RWPE2 (cell line): ENCODE measurements at places on chromosomes 12 and 14.
A peak's percentile ranks its signal among the peaks of the same experiment; 100 is the strongest.

- DNase-seq = no peak
Observed at GRCh38 chr14:24665440-24665991, 31.5 kb upstream of the GZMB start.

- DNase-seq = no peak
Observed at GRCh38 chr14:42229976-42230375, 623.3 kb downstream of the LRFN5 start.

DNA sequence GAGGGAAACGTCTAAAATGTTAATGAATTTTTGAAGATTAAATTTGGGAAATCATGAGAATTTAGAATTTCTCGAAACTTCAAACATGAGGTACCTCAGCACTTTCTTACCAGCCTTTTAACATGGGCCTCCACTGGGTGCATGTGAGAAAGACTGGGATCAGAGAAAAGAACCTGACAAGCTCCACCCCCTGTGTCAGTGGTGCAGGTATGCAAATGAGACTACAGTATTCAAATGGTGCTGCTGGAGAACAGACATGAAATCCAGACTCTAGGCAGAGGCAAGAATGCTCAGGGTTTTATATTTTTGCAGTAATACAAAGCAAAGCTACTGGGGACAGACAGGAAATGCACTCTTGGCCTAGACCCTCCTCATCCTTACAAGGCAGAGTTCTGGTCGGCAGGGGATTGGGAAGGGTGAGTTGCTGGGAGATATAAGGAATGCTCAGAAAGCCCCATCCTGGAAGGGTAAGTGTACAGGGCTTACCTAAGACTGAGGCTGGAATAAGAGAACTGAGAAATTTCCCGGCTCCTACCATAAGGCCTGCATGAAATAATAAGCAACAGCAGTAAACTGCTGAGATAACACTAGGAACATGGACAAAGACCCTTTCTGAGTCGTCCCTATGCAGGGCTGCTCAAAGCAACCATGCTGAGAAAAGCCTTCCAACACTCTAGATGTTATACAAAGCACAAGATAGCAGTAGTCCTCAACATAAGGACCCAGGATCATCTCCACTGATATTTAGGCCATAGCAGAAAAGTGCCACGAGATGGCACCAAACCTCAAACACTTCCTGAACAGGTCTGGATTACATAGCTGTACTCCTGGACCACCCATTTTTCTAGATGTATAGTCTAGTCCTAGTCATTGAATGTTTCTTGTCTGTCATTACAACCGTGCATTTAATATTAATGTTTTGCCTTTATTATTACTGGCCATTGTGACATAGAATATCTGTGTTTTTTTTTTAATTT lies 260.8 kb downstream of the RASSF9 start:
- no peak for DNase-seq

DNA sequence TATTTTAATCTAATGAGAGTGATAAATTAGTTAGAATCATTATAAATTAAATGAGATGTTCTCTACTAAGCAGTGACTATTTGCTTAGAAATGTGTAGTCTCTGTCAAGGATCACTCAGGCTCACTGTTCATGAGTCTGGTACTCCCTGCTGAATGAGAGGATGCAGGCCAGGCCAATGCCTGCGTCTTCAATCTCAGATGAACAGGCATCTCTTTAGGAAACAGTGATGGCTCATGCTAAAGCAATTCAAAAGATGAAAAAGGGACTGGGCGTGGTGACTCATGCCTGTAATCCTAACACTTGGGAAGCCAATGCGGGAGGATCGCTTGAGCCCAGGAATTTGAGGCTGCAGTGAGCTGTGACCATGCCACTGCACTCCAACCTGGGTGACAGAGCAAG lies 106.8 kb downstream of the ZFC3H1 start:
- DNase-seq = peak; percentile 48

GRCh38 chr12:94026596-94026995 lies 121.8 kb upstream of the PLXNC1 start:
- no peak for DNase-seq

DNA sequence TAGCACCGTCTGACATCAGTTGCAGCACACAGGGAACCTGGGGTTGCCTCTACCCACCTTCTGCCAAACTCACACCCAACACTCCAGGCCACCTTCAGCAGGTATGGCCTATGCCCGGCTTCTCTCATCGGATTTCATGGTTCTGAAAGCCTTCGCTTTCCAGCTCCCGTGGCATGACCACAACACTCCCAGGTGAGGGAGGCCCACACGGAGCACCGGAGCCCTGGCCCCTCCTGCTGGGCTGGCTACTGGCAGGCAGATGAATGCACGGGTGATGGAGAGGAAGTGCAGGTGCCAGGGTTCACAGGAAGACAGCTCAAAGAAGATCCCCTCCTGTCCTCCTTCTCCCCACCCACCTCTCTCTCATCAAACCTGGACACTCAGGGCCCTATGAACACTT lies 37.2 kb downstream of the CACNA2D4 start:
- DNase-seq = no peak

DNA sequence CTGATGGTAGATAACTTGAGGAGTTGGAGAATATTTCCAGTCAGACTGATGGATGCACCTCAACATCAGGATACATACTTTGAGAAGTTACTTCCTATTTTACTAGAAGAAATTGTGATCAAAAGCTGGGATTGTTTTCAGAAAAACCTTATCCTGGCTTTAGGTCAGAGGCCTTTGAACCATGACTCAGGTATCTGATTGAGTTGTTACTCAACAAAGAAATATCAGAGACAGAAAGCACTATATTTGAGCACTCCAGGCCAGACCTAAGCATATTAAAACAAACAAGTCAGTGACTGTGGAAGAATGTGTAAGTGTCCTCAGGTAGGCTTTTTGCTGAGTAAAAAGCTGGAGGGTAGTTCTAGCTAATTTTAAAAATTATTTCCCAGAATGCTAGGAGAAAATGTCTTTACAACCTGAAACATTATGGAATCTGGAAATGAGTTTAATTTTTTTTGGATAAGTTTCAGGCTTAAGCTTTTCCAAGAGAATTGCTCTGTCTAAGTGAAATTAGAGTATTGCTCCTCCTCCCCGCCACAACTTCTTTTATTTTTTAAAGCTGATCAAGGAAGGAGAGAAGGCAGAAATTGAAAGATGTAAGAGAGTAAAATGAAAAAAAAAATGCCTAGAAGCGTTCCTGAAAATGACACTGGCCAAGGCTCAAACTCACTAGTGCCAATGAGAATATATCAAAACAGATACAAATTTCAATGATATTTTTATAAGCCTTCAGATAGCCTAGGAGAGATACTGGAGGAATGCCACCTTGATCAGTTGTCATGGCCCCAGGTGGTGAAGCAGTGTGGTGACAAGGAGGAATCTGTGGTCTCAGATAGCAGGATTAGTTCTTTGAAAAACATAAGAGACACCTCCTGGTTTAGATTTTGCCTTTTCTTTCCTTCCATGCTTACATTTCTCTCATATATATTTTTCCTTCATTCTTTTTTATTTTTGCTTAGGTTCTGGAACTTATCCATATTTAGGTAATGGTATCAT lies 790.3 kb downstream of the TMTC2 start:
- DNase-seq = no peak

- no peak for DNase-seq
Observed at GRCh38 chr12:42590330-42590934, 886 bp upstream of the PRICKLE1 start.

DNA sequence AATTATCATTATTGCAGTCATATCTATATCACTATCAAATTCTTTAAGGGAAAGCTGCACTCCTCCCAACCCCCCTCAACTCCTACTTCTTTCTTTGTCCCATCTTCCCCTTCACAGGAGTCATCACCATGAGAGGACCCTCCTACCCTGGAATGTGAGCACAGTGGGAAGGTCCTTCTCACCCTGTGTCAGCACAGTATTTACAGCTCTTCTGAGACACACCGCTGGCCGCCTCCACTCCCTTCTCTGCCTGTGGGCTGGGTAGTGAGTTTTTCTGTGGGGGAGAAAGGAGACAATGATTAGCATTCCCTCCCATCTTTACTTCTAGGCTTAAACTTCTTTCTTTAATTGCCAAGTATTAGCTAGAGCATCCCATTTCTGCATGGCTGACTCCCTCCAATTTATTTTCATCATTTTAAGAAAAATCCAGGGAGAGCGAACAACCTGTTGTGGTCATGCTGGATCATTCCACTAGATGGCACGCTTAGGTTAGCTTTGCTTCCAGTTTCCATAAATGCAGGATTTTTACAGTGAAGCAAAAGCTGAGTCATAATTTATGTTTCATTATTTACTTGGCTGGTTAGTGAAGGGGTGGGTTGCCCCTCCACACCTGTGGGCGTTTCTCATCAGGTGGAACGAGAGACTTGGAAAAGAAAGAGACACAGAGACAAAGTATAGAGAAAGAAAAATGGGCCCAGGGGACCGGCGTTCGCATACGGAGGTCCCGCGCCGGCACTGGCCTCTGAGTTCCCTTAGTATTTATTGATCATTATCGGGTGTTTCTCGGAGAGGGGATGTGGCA lies 188.5 kb downstream of the ALX1 start:
- no peak for DNase-seq

GRCh38 chr14:93655078-93655750 lies 133.1 kb downstream of the PRIMA1 start:
- DNase-seq = no peak

DNA sequence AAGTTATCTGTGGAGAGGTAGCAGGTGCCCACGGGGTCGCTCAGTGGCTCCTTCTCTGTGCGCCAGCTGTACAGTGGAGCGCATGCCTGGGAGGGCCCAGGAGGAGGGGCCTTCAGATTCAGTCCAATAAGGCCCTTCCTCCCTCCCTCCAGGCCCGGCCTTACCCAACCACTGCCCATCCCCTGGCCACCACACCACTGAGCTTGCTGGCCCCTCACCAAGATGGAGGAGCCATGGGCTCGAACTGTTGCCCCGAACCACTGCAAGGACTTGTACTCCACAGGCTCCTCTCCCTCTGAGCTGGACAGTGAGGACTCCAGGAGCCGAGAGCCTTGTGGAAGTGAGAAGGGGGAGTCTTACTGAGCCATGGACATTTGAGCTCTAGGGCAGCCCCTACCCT lies 9.8 kb downstream of the ITGA5 start:
- DNase-seq = no peak

DNA sequence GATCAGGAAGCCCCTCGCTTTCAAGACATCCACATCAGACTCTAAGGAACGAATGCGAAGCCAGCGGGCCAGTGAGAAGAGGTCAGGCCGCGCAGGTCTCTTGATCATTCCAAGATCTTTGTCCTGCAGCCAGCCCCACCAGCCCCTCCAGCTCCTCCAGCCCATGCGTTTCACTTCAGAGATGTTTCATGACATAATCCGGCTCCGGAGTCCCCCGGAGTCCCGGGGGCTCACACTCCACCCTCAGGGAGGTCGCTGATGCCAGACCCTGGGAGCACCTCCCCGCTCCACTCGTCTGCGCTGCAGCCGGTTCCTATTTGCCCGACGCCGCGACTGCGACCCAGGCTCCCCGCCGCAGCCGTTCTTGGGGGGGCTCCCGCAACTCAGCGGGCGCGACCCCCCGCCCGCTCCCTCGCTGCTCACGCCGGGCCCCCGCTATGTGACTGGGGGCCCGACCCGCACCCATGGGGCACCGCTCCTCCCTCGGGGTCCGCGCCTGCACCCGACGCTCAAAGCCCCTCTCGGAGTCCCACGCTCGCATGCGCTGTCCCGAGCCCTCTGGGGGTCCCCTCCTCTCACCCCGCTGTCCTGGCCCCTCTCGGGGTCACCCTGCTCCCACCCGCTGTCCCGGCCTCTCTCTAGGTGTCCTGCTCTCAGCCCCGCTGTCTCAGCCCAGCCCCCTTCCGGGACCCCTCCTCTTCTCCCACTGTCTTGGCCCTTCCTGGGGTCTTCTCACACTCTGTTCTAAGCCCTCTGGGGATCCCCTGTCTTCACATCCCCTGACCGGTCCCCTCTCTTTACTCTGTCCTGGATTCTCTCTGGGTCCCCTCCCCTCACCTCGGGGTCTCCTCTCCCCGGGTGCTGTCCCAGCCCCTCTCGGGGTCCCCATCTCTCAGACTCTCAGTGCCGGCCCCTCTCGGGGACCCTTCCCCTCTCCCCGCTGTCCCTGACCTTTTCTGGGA lies 1.1 kb downstream of the TAOK3 start:
- DNase-seq = no peak

DNA sequence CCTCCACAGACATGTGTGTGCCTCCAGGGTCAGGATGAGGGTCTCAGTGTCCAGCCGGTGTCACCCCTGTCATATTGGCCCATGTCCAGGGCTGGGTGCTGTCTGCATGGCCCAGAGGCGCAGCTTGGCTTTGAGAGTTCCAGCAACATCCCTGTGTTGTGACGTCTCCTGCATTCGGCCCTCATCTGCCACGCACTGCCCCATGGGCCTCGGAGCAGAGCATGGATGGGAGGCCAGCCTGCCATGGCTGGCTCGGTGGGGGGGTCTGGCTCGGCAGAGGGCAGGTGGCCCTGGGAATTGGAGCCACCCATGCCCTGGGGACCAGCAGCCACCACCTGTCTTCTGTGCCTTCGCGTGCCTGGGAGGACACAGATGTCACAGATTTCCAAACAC lies 10.8 kb upstream of the TEX22 start:
- peak; percentile 71 for DNase-seq

DNA sequence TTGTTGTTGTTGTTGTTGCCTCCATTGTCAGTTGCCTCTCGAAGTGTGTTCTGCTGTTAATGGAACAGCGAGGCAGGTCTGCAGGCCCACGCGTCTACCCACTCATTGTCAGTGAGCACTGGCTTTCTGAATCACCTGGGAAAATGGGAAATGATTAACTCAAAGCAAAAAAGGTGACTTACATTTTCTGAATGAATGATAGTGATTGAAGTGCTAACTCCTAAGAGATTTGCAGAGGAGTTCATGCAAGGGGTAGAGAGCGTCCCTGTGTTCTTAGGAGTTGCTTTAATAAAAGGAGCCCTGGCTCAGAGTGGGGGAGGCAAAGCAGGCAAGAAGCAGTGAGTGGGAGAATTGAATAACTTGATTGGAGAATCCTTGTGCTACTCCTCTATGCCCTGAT lies 177.6 kb downstream of the CAND1 start:
- DNase-seq = no peak

DNA sequence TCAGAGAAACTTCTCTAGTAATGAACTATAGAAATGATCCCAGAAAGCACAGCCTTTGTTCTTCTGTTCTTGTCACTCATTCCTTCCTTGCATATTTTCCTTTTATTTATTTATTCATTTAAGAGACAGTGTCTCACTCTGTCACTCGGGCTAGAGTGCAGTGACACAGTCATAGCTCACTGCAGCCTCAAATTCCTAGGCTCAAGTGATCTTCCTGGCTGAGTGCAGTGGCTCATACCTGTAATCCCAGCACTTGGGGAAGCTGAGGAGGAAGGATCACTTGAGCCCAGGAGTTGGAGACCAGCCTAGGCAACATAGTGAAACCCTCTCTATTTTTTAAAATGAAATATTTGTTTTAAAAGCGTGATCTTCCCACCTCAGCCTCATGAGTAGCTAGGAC lies 11.5 kb downstream of the TECPR2 start:
- DNase-seq = no peak

- no peak for DNase-seq
Observed at GRCh38 chr12:73529231-73529630, 1008.4 kb upstream of the ATXN7L3B start.

- DNase-seq = peak; percentile 94
Observed at GRCh38 chr14:31229638-31230572, 22.3 kb upstream of the HECTD1 start.

DNA sequence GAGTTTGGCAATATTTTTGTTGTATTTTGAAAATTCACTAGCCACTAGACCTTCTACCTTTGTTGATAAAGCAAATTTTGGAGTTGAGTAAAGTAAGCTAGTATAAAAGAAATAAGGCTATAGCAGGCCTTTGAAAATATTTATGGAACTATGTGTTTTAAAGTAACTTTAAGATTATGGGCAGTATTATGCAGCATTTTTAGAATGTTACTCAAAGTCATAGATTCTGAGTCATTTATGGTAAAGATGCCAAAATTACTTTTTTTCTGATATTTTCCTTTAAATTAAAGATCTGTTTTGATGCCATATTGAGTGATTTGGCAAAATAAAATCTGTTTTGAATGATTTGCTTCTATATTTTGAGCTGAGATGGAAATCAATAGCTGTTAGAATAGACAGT lies 57.2 kb downstream of the SYNE2 start:
- DNase-seq = no peak
